ENCODE measurements at places on chromosomes 4 and X.

- no peak for DNase-seq
Measured at GRCh38 chr4:82957045-82957444, 53.6 kb downstream of the LIN54 start.

DNA sequence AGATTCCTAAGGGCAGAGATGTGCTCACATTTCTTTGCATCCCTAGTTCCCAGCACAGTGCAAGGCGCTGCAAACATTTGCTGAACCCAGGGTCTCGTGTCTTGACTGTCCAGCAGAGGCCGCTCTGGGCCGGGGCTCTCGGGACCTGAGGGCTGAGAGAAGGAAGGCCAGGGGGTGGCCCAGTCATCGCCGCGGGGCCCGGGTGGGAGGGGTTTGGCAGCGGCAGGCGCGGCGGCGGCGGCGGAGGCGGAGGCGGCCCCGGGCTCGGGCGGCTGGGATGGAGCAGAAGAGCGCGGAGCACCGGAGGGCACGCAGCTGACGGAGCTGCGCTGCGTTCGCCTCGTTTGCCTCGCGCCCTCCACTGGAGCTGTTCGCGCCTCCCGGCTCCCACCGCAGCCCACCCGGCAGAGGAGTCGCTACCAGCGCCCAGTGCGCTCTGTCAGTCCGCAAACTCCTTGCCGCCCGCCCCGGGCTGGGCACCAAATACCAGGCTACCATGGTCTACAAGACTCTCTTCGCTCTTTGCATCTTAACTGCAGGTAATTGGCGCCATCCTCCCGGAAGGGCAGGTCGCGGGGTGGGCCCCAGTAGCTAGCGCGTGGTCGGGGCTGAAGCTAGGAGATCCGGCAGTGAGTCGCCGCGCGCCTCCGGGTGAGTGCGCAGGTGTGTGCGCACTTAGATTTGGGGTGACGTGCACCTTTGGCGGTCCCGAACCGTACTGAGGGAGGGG lies at the start of gene PARM1:
Gene PARM1 (plus strand): TSS at position 285 of the 730 bp plus-strand sequence. CDS start 212 bp downstream, at position 497.
- DNase-seq, result no peak

GRCh38 chr4:138826754-138827153 lies 188.8 kb upstream of the NOCT start:
- no peak for DNase-seq

GRCh38 chrX:13898083-13898482 lies 81.2 kb upstream of the GPM6B start:
- no peak for DNase-seq

- DNase-seq, result no peak
Measured at GRCh38 chr4:54566608-54567007, 91.1 kb upstream of the KIT start.

DNA sequence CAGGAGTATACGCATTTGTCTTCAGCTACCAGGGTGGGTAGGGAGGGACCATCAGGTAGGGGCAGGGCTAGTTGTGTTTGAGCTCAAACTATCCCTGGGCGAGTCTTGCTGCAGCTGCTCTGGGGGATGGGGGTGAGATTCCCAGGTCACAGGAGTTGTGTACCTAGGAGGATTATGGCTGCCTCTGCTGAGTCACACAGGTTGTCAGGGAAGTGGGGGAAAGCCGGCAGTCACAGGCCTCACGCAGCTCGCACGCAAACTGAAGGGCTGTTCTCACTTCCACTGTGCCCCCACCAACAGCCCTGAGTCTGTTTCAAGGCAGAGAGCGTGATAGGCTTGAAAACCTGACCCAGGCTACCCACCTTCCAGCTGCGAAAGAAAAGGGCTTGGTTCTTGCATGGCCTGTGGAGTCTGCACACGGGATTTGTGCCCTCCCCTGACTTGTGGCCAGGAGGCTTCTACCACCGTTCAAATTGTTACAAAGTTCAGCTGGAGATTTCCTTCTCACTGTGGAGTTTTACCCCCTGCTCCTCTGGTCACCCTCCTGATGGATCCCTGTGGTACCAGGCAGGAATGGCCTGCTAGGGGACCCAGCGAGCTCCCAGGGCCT lies 63.8 kb downstream of the ARFIP1 start:
- no peak for DNase-seq

GRCh38 chrX:100931218-100931924 lies 2.7 kb upstream of the XKRX start:
- DNase-seq, result no peak

GRCh38 chr4:80154545-80154933 lies 42.8 kb upstream of the PRDM8 start:
- DNase-seq, result no peak

DNA sequence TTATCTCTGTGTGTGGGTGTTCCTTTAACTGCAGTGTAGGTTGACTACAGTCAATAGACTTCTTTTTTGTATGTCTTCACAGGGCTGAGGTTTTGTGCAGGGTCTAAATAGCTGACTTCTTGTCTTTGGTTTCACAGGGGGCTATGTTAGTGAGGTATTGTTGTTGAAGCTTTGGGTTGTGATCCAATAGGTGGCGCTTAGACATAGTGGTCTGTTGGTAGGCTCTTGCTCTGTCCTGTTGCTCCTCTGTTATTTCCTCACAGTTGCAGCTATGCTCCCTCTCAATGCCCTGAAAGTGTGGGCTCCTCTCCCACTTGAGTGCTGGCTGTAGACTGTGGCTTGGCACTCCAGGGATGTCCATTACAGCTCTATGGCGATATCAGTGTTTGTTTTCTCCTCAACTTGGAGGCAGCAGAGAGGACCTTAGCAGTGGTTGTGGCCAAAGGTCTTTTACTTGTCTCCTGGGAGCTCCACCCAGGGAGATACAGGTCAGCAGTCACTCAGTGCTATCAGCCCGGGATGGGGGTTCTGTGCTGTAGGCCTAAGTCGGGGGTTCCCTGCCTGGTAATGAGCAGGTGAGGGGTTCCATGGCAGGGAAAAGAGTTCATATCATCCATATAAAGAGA lies 14.0 kb downstream of the POF1B start:
- DNase-seq, result no peak

DNA sequence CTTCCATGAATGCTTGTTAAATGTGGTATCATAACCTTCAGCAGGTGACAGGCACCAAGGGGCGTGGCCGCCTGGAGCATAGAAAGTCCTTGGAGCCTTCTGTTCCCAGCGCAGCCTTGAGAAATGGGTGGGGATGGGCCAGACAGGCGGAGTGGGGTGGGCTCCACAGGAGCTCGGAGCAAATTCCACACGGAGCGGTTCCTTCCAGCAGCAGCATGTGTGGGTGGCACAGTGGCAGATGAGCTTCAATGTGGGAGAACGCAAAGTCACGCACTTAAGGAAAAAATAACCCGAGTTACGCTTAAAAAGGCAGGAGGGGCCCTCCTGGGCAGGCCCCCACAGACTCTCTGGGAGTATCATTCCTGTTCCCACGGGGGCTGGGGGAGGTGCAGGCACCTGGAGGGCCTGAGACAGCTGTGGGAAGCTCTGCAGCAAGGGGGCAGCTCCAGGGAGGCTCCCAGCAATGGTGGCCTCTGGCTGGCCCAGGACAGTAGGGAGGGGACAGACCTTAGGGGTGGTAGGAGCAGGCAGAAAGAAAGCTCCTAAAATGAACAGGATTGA lies 15.3 kb downstream of the TMEM271 start:
- DNase-seq, result no peak

DNA sequence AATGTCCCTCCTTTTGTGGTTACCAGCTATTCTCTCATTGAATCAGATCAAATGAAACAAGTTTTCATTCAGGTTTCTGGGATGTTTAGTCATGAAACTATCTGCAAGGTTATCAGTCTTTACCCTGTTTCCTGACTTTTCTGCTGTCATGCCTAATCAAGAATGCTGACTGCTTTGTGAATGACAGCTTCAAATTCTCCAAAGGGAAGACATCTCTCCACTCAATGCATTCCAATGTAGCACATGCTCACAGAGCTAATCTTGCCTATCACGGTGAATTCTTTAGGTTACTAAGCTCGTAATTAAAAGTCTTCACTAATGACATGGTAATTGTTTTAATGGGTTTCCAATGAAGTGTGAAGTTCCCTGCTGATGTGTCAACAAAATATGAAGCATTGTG lies 1068.5 kb downstream of the PCDH7 start:
- DNase-seq, result no peak

- DNase-seq, result no peak
Measured at GRCh38 chrX:123835661-123836371, 24.0 kb upstream of the XIAP start.

DNA sequence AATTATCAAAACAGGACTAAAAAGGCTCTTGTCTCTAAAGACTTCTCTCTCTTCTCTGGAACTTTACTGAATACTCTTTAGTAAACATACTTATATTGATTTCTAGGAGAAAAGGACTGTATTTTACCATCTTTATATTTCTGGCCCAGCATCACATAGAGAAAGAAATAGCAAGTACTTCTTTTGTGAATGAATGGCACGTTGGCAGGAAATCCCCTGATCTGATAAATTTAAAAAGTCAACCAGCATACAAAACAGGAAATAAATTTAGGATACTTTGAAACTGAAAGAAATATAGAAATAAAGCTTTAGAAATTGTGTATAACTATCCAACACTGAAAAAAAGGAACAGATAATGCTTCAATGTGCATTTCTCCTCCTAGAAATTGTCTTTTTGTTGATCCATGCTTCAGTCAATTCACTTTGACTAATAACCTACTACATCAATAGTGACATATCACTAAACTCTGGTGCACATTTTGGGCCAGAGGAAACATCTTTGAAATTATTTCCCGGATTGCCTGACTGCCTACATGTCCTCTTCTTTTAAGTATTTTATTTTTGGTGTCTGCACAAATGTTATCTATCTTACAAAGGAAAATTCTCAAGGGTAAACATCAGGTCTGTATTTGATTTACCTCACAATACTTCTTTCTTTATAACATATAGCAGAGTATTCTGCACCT lies 183.5 kb upstream of the FSTL5 start:
- DNase-seq, result no peak

GRCh38 chrX:17525266-17525665 lies 150.3 kb downstream of the NHS start:
- DNase-seq, result no peak

DNA sequence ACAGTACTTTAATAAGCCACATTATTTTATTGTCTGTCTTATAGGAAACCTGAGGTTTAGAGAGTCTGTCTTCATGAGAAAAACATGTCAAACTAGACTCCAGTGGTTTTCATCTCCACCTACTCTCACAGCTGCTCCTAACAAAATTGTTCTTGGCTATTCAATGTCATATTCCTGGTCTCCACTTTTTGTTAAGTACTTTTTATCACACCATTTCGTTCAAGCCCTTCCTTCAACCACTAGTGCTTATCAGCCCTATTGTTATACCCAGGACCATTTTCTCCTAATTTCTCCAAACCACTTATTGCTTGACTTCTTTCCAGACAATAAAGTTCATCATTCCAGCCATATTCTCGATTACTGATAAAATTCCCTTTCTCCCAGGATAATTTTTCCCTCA lies 1674.3 kb upstream of the AGA start:
- no peak for DNase-seq

DNA sequence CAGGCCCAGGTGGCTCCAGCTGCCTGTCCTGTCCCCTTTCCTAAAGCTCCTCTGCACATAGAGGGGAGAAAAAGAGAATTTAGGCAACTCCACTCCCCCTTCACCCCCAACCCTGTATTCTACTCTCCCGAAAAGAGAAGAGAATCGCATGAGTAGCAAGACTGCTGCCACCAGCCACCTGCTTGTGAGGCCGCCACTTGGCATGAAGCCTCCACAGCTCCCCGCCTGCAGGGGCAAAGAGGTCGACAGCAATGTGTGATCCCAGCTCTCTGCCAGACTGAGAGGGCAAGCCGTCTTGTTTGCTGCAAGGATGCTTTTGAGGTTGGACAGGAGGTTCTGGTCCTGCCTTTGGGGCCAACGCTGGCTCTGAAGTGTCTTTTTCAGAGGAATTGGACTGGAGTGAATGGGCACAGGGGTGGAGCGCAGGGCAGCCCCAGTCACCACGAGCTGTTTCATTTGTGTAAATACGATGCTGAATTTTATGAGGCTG lies 77.1 kb downstream of the STARD8 start:
- DNase-seq, result no peak

GRCh38 chr4:125013891-125014290 lies 300.9 kb upstream of the FAT4 start:
- no peak for DNase-seq

GRCh38 chrX:72002875-72003274 lies 92.2 kb downstream of the NHSL2 start:
- no peak for DNase-seq

DNA sequence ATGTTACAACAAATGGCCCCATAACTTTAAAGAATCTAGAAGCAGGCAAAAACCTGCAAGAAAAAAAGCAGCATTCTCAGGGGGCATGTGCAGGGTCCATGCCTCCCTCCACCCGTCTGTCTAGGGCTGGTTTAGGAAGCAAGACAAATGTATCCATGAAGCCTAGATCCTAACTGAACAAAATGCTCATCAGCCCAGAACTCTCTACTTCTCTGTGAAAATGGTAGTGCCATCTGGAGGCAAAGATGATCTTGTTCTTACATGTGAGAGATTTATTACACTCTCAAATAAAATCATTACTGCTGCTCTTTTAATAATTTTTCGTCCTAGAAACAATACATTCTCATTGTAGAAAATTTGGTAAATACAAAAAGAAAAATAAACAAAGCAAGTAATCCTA lies 26.7 kb downstream of the NR3C2 start:
- DNase-seq, result no peak

GRCh38 chrX:31099536-31100090 lies 27.8 kb upstream of the FTHL17 start:
- DNase-seq, result no peak

DNA sequence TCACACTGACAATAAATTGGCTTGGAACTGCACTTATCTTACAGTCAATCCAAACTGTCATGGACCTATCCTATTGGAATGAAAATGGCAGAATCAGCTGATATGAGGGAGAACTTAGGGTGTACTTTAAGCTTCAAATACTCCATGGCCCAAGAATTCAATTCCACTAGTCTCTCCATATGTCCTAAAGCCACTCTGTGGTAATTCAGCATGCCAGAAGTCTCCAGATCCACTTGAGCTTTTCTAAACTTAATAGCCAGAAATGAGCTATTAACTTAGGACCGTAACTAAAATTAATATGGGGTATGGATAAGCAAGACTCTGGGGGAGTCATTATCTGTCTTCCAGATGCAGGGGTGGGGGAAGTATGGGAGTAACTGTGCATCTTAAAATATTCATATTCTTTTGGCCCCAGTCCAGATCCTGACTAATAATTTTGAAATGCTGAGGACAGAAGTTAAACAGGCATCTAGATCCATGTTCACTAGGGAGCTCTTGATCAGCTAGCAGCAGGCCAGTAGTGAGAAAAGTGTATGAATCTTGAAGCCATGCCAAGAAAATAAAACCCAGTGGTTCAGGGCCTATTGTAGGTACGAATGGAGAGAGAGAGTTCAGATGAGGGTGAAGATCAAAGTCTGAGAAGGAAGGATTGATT lies 167.6 kb downstream of the DKK2 start:
- DNase-seq, result no peak

GRCh38 chr4:99917575-99917974 lies 23.3 kb upstream of the LAMTOR3 start:
- DNase-seq, result no peak

- no peak for DNase-seq
Measured at GRCh38 chrX:150460781-150461180, 97.7 kb downstream of the MAMLD1 start.

DNA sequence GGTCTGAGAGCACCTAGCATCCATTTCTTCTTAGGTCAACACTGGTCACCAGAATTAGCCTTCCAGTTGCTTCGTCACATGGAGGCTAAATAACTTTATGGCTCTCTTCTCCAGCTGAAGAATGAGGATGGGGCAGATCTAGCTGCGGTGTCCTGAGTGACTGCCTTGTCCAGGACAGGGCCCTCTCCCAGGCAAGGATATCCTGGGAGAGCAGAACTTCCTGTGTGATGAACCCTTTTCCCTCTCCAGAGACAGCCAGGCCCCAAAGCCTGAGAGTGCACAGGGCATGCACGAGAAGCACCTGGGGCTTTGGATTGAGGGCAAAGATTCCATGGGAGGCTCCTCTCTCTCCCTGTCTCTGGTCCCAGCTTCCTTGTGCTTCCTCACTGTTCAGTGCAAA lies 108.2 kb upstream of the MAMLD1 start:
- DNase-seq, result no peak
